ENCODE measurements at places on chromosomes 3 and 15. TPM values are rescaled to one million over a fixed set of nuclear protein-coding genes. Genes with fewer than 3 reads are reported as not detected.

GRCh38 chr3:159974-160373 is 36.6 kb upstream of the CHL1 start:
- no peak for DNase-seq

- DNase-seq = no peak
Measured at GRCh38 chr3:134646086-134646485, 4.7 kb downstream of the KY start.

The C3orf70 gene
- not detected for total RNA-seq

DNA sequence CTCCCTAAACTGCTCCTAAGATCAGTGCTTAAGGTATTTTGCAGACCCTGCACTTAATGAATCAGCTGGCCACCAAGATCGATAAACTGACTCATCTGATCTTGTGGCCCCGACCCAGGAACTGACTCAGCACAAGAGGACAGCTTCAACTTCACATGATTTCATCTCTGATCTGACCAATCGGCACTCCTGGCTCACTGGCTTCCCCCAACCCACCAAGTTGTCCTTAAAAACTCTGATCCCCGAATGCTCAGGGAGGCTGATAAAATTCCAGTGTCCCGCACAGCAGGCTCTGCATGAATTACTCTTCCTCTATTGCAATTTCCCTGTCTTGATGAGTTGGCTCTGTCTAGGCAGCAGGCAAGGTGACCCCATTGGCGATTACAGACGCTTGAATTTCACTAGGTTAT is 13.5 kb downstream of the HTR3E start:
- DNase-seq = peak; percentile 78

GRCh38 chr3:43870844-43871626 is 180.3 kb downstream of the ABHD5 start:
- no peak for DNase-seq

The RLBP1 gene
- not detected for total RNA-seq

DNA sequence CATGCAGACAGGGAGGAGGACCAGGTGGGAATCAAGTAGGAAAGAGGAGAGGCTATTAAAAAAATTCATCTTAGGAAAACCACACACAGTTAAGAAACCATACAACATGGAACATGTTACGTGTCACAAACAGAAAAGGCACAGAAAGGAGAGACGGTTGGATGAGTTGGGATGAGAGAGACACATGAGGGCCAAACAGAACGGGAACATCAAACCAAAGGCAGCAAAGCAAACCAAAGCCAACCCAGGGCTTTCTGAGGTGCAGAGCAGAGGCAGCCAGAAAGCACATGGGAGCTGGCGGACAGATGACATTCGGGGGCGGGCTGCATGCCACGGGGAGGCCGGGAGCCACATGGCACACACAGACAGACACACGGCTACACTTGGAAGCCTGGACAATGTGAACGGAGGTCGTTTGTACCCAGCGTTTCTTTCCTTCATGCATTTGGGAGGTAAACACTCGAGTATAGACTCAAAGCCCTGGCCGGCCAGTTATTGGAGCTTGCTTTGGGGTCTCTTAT is 8.6 kb upstream of the SEC13 start:
- no peak for DNase-seq

- DNase-seq = no peak
Measured at GRCh38 chr3:134833453-134834163, 38.5 kb downstream of the EPHB1 start.

- peak; percentile 89 for DNase-seq
Measured at GRCh38 chr3:51498876-51499738, 708 bp downstream of the DCAF1 start.

DNA sequence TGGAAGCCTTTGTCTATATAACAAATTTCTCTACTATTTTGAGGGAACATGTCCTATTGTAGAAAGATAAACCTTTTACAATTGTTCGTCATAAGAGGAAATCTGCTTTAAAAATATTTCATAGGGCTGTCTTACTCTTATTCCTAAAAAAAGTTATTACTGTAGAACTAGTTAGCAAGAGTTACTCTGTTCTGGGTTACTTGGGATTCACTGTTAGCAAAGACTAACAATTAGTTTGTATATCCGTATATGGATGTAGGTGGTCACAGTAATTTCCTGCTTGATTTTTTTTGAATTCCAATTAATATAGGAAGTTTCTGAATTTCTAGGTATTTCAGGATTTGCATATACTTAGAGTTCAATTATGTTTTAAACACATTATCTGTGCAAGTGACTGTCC is 413.5 kb downstream of the RBMS3 start:
- no peak for DNase-seq

GRCh38 chr3:126555795-126556636 is 2.7 kb downstream of the C3orf22 start:
- DNase-seq = no peak

The CLDN18 gene
- total RNA-seq = not detected

GRCh38 chr3:120404876-120405275 is 45.9 kb downstream of the FSTL1 start:
- DNase-seq = no peak

DNA sequence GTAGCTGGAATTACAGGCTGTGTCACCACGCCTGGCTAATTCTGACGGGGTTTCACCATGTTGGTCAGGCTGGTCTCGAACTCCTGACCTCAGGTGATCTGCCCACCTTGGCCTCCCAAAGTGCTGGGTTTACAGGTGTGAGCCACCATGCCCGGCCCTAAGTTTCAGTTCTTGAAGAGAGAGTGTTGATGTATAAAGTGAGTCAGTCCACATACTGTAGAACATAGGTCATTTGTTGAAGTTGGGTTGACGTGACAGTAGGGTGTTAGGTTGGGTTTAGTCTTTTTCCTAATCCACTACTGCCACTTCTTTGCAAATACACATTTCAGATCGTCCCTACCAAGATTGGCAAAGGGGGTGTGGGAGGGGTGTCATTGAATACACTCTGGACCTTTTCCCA is 15.2 kb downstream of the DNAJC19 start:
- DNase-seq = no peak

GRCh38 chr15:73321496-73322450 is 47.0 kb downstream of the HCN4 start:
- DNase-seq = no peak

- peak; percentile 25 for DNase-seq
Measured at GRCh38 chr3:120928991-120929390, 21.0 kb downstream of the STXBP5L start.

The PPP1R2 gene
- 43.4 TPM for total RNA-seq

The FBXL22 gene
- not detected for total RNA-seq

The HMCES gene
- total RNA-seq = 81.0 TPM

The GOLGA8S gene
- not detected for total RNA-seq

- DNase-seq = no peak
Measured at GRCh38 chr3:97958396-97958795, 13.8 kb downstream of the RIOX2 start.

The ADIPOQ gene
- not detected for total RNA-seq

- no peak for DNase-seq
Measured at GRCh38 chr3:56975567-56975966, 84.9 kb upstream of the SPATA12 start.
